ENCODE measurements at places on chromosomes 3 and 15.

- DNase-seq, result no peak
These were observed 66.6 kb upstream of the PAQR5 start for GRCh38 chr15:69232144-69232543.

DNA sequence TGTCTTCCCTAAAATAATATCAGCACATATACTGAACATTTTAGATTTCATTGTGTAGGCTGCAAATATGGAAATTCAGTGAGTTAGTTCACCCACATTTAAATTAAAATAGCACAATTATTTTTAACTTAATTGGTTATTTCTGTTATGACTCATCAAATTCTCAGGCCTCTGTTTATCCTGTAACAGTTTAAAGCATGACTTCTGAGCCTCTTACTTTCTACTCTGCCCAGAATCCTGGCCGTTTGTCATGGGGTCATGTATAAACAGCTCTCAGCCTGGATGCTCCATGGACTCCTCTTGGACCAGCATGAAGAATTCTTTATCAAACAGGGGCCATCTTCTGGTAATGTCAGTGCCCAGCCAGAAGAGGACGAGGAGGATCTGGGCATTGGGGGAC is 12.2 kb downstream of the TUBGCP4 start:
- no peak for DNase-seq

- DNase-seq, result peak; percentile 93
These were observed 16.3 kb downstream of the SV2B start for GRCh38 chr15:91116113-91117067.

DNA sequence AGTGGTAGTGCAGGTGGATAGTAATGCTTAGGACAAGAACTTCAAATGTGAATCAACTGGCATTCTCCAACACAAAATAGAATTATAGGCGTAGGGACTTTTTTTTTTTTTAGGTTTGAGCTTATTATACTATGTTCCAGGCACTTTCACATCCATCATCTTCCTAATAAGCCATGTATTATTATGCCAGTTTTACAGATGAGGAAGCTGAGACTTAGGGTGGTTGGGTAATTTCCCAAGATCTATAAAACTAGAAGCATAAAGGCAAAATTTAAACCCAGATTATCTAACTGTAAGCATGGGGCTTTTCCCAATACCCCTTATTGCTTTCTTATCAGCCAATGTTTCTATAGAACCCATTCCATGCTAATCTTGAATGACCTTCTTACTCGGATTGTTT is 75.1 kb upstream of the ETV5 start:
- no peak for DNase-seq

GRCh38 chr3:44999782-45000181 is 23.7 kb downstream of the EXOSC7 start:
- no peak for DNase-seq

DNA sequence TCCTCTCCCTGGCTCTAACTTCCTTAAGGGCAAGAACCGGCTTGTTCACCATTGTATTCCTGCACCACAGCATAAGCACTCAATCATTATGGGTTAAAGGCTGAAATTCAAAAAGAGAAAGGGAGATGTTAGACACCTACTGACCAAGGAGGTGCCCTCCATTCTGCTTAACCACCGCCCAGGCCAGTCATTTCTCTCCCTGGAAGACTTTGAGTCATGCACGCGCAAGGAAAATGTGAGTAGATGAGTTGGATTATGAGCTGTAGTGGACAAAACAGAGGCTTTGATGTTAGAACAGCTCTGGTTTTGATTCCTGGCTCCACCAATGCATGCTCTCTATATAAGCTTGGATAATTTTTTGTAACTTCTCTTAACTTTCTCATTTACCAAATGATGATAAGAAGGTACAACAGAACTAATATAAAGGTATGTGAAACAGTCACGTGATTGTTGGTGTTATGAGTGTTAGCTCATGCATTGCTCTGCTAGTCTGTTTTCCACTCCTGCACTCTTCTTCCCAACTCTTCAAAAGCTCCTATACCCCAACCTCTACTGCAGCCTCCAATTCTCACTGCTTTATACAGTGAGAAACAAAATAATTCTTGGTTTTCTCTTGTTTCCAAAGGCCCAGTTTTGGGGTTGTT is 148.4 kb upstream of the ATP11B start:
- no peak for DNase-seq

- DNase-seq, result no peak
These were observed 172.0 kb downstream of the MTHFS start for GRCh38 chr15:79724804-79725203.

- no peak for DNase-seq
These were observed 67.2 kb upstream of the TSPAN3 start for GRCh38 chr15:77138167-77138522.

- DNase-seq, result no peak
These were observed 7.5 kb downstream of the DTWD1 start for GRCh38 chr15:49628379-49628778.

DNA sequence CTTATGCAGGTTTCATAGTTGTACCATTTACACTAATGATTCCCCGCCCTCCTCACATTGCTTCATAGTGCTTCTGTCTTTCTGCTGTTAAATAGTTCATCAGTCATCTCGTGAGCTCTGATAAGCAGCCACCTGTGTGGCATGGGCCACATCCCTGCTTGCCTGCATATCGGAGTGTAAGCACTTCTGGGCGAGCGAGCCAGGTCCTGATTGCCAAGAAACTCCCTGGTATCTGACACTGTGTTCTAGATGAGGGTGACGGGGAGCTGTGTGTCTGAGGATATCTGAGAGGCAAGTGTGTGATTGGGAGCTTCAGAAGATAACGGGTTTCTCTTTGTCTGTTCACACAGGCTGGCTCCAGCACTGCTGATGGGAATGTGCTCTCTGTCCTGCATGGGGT is 130.6 kb downstream of the LRIG1 start:
- no peak for DNase-seq

- DNase-seq, result no peak
These were observed 91.1 kb downstream of the WNT7A start for GRCh38 chr3:13788522-13789424.

GRCh38 chr15:60541481-60542299 is 62.7 kb upstream of the ICE2 start:
- DNase-seq, result no peak

GRCh38 chr3:41202834-41203345 is 3.6 kb downstream of the CTNNB1 start:
- peak; percentile 1 for DNase-seq

- DNase-seq, result no peak
These were observed 103.5 kb downstream of the ITPR1 start for GRCh38 chr3:4596612-4597011.

DNA sequence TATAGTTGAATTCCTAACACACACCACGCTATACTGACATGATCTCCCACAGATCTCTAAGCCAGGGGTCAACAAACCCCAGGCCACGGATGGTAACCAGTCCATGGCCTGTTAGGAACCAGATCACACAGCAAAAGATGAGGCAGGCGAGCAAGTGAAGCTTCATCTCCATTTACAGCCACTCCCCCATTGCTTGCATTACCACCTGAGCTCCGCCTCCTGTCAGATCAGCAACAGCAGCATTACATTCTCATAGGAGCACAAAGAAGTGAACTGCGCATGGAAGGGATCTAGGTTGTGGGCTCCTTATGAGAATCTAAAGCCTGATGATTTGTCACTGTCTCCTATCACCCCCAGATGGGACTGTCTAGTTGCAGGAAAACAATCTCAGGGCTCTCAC is 2.7 kb downstream of the PDCD7 start:
- no peak for DNase-seq

GRCh38 chr15:83980637-83981036 is 254.9 kb upstream of the GOLGA6L4 start:
- DNase-seq, result no peak

DNA sequence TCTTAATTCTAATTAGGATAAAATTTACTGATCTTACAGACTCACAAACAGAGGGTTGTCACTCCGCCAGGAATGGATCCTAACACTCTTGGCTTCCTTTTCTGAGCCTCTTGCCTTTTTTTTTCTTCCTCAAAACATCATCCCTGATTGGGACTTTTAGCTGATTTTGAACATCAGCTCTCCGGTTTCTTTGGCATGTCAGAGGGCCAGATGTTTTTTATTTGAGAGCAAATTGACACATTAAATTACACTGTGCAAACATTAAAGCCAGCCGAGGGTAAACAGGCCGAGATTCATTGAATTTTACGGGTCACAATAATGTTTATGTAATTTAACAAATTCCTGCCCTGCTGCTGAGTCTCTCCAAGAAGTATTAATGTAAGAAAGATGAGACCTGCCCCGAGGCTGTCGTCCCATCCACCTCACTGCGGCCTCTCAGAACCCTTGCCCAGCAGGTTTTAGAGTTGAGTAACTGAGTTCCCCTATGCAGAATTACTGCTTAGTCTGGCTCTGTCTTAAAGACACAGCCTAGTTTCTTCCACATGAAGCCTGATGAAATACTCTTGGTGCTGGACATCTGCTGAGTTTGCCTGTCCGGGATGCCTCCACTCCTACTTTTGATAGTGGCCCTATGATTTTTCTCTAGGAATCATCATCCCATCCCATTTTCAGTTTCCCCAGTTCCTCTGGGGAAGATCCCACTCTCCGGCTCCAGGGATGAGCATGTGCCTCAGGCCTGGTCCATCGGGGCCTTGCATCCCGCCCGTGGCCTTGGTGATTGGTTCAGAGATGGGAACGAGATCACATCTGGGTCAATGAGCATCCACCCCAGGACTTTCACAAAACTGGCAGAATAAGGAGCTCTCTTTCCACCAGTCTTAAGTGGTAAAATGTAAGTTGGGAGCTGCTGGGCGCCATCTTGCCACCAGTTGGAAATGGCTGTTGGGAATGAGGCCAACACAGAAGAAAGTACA is 226.6 kb upstream of the TLE3 start:
- peak; percentile 6 for DNase-seq

DNA sequence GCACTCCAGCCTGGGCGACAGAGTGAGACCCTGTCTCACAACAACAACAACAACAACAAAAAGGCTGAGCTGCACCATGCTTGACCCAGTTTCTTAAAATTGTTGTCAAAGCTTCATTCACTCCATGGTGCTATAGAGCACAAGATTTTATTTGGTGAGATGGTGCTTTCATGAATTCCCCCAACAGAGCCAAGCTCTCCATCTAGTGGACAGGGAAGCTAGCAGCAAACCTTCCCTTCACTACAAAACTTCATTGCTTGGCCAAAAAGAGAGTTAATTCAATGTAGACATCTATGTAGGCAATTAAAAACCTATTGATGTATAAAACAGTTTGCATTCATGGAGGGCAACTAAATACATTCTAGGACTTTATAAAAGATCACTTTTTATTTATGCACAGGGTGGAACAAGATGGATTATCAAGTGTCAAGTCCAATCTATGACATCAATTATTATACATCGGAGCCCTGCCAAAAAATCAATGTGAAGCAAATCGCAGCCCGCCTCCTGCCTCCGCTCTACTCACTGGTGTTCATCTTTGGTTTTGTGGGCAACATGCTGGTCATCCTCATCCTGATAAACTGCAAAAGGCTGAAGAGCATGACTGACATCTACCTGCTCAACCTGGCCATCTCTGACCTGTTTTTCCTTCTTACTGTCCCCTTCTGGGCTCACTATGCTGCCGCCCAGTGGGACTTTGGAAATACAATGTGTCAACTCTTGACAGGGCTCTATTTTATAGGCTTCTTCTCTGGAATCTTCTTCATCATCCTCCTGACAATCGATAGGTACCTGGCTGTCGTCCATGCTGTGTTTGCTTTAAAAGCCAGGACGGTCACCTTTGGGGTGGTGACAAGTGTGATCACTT is 2.0 kb downstream of the CCR5 start:
- DNase-seq, result peak; percentile 15

DNA sequence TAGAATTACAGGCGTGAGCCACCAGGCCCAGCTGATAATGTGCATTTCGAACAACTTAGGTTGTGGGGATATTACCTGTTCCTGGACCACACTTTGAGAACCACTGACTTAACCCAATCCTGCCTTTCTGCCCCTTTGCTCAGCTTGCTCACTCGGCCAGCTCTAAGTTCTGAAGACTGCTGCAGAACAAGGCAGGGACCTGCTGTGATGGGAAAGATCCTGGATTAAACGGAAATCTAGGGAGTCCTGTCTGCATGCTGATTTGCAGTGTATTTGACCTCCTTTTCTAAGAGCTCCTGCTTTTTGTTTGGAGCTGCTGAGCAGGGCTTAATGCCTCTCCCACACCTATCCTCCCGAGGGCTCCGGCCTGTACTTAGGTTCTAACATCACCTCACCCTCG is 2.9 kb downstream of the LTK start:
- no peak for DNase-seq

DNA sequence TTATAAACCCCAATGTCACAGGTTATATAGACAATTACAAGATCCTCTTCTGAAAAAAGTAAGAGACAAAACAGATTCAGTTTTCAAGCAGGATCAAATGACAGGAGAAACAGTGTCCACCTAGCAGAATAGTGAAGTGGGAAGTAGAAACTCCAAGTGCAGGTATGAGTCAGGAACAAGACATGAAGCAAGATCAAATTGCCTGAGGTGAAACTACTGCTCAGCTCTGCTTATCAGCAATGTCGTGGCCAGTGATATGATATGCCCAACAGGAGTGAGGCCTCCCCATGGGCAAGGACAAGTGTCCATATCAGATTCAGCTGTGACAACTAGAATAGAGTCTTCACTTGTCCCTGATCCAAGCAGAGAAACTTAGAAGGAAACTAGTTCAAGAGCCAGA is 100.0 kb downstream of the ZMAT3 start:
- no peak for DNase-seq

DNA sequence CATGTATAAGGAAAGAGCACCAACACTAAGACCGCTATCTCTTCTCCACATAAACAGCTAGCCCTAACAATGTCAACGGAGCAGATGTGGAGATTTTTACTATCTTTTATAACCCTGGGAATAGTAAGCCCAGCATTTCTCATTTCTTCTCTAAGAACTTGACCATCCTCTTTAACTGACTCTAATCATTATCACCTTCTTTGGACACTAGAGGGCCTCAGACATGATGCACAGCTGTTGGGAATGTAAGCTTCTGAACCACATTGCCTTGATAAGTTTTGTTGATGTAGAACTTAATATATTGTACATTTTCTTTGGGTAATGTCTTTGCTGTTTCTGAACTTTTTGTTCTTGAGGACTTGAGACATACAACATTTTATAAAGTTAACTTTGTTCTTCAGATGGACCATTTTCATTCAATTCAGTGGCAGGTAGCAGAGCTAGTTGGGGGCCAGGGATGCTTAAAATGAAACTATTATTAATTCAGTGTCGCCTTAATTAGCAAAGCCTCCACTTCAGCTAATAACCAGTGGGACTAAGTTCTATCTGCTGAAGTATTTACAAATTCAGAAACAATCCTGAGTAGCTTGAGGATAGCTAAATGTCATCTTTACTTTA is 9.6 kb upstream of the TAGLN3 start:
- DNase-seq, result peak; percentile 82

Measured in NCI-H146 (cell line).